Testis (tissue), 5 donors: ENCODE measurements at places on chromosomes 3 and 15. TPM values are rescaled to one million over a fixed set of nuclear protein-coding genes. Genes with fewer than 3 reads are reported as not detected.

Gene IQCH
- 31.9 TPM for polyA plus RNA-seq

Gene TF
- 165 TPM for polyA plus RNA-seq

Gene SLC49A4
- 12.4 TPM for polyA plus RNA-seq

Gene CLDN18
- 2.6 TPM for polyA plus RNA-seq

Gene VWA5B2
- 2.5 TPM for polyA plus RNA-seq

Gene CLDND1
- 207 TPM for polyA plus RNA-seq

Gene PAK6
- 47.4 TPM for polyA plus RNA-seq

Gene PML
- 20.9 TPM for polyA plus RNA-seq

Gene RTP4
- 3.1 TPM for polyA plus RNA-seq

Gene CHD2
- polyA plus RNA-seq: 64.5 TPM

Gene TLR9
- polyA plus RNA-seq: 0.20 TPM

Gene NR1I2
- polyA plus RNA-seq: 0.57 TPM
